Stimulated activated CD4-positive, alpha-beta T cell treated with anti-CD3 and anti-CD28 coated beads, Interleukin-15, amount 100 ng/mL, for 1 hour (primary cell): ENCODE measurements at places on chromosomes 13 and 19.
A peak's percentile ranks its signal among the peaks of the same experiment; 100 is the strongest.

GRCh38 chr13:113981194-113981605 is 7.3 kb upstream of the C13orf46 start:
- no peak for DNase-seq

GRCh38 chr19:3275583-3276340 is 51.3 kb downstream of the CELF5 start:
- peak; percentile 86 for DNase-seq

DNA sequence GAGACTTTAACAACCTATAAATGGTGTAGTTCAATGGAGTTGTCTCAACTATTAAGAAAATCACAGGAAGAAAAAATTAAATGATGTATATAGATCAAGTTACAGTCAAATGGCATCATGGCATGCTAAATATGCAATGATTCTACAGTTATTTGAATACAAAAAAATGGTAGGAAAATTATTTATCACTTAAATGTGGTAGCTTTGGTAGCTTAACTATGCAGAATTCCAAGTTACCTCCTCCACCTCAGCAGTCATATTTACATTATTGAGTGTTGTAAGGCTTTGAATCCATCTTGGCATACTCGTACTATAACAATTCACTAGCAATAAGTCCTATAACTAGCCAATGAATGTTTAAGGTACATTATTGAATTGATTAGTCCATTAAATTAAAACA is 36.8 kb downstream of the CAB39L start:
- no peak for DNase-seq

GRCh38 chr13:51449018-51449417 is 3.8 kb downstream of the INTS6 start:
- DNase-seq = no peak

DNA sequence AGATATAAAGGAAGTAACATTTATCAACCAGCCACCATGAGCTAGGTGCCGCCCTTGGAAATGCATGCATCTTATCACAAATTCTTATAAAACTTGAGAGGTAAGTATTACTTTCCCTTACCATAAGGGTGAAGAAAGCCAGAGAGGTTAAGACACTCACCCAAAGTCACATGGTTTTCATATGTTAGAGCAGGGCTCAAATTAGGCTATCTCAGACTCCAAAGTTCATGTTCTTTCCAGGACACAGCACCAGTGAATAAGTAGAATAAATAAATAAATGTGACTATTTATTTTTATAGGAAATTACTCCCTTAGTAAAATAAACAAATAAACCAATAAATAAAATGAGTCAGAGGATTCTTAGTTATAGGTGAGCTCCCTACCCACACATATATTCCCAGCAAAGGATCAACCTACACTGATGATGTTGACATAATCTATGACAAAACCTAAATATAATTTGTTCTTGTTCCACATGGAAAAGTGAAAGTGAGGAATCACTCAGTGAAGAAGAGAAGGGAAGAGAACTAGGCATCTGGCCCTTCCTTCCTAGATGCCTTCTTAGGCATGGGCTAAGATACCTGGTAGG is 27.2 kb downstream of the SPRY2 start:
- DNase-seq = no peak

DNA sequence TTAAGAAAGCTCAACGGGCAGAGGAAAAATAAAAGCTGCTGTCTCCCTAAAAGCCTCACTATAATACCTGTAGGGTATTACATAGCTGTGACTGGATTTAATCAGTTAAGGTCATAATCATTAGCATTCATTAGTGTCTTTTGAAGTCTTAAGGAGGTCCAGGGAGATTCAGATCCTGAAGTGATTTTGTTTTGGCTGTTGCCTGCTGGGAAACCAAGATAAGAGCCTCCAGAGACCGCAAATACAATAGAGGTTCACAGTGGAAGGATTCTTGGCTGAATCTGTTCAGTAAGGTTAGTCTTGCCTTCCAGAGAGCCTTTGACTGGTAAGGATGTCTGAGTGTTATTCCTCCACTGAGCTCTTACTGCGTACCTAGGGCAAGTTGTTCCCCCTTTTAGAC is 54.0 kb upstream of the TNFRSF19 start:
- DNase-seq = no peak

- no peak for DNase-seq
Measured at GRCh38 chr13:99968521-99969452, 2.8 kb downstream of the ZIC5 start.

GRCh38 chr13:23632048-23632582 is 61.9 kb downstream of the TNFRSF19 start:
- DNase-seq = no peak

DNA sequence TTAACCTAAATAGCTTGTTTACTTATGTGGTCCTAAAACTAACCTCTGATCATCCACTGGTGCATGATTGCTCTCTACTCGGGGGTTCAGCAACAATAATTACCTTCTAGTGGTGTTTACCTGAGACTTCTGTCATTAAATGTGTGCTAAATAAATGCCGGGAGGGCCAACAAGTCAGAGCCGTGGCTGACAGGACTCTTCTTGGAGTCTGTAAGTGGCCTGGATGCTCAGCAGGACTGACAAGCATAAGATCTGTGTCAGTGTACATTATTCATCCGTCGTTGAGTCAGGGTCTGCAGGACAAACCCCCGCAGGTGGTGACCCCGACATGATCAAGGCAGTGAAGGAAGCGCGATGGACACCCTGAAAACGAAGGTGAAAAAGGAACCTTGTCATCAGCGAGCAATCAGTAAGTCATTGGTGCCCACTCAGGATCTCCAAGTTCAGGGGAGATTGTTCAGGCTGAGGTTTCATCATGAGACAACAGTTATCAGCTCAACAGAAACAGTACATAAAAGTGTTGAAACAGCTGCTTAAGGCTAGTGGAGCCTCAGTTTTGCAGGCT is 1466.9 kb downstream of the UQCRFS1 start:
- no peak for DNase-seq

DNA sequence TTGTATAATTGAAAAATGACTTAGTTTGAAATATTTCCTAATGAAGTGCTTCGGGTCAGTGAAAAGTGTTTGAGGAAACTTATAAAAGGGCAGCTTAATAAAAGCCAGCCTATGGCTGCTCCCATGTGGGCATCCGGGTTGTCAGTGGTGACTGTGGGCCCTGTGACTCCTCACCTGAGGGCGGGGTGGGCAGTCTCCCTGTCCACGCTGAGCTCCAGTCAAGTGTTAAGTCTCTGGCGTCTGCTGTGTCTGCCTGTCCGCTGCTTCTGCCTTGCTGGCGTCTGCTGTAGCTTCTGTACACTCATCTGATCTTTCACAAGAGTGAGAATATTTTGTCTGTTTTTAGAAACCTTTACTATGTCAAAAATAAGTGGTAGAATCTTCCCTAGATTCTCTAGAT is 7.1 kb downstream of the LAMP1 start:
- DNase-seq = no peak

DNA sequence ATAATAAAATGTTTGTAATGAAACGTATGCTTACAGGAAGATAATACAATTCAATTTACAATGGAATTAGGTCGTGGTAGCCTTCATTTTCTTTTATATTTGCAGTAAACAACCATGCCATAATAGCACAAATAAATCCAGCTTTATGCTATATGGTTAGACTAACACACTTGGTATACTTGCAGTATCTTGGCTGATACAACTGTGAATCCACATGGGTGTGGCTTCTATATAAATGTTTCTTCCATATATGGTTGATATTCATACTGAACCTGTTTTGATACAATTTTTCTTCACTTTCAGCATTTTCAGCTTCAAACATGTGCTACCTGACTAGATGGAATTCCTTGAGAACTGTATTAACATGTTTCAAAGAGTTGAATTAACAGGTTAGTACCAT is 20.4 kb upstream of the SPRY2 start:
- DNase-seq = no peak

GRCh38 chr13:97434397-97435201 is 630 bp downstream of the RAP2A start:
- DNase-seq = peak; percentile 5

DNA sequence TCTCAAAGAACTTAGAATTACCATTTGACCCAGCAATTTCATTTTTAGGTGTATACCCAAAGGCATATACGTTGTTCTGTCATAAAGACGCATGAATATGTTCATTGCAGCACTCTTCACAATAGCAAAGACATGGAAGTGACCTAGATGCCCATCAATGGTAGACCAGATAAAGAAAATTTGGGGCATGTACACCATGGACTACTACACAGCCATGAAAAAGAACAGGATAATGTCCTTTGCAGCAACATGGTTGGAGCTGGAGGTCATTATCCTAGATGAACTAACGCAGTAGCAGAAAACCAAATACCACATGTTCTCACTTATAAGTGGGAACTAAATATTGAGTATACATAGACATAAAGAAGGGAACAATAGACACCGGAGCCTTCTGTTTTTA is 20.7 kb downstream of the PAN3 start:
- no peak for DNase-seq

DNA sequence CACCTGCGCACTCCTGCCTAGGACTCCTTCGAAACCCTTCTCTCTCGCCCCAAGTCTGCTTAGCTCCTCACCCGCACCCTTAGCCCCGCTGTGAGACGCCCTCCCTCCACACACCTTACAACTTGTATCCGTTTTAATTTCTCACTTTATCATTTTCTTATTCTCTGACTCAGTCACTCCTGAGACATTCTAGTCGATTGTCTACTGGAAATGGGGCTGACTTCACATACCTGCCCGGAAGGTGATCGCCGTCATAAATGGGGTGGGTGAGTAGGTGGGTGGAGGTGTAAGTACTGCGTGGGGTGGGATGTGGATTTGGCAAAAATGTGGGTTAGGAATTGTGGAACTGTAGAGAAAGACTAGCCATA is 714 bp downstream of the NDFIP2 start:
- peak; percentile 4 for DNase-seq

GRCh38 chr19:38952395-38953165 is 21.8 kb downstream of the MRPS12 start:
- no peak for DNase-seq

- DNase-seq = no peak
Measured at GRCh38 chr13:113559901-113560644, 24.5 kb upstream of the TFDP1 start.

GRCh38 chr19:42121656-42122069 is 10.6 kb downstream of the POU2F2 start:
- DNase-seq = peak; percentile 58

DNA sequence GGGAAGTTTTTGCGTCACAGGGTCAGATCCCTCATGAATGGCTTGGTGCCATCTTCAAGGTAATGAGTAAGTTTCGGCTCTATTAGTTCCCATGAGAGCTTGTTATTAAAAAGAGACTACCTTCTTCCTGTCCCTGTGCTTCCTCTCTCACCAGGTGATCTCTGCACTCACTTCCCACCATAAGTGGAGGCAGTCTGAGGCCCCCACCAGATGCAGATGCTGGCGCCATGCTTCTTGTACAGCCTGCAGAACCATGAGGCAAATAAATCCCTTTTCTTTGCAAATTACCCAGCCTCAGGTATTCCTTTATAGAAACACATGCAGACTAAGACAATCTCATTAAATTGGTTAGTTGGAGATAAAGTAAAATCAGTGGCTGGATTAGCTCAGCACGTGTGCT is 75.6 kb upstream of the RFC3 start:
- DNase-seq = no peak

GRCh38 chr19:14450168-14450874 is 17.2 kb downstream of the PKN1 start:
- peak; percentile 52 for DNase-seq

DNA sequence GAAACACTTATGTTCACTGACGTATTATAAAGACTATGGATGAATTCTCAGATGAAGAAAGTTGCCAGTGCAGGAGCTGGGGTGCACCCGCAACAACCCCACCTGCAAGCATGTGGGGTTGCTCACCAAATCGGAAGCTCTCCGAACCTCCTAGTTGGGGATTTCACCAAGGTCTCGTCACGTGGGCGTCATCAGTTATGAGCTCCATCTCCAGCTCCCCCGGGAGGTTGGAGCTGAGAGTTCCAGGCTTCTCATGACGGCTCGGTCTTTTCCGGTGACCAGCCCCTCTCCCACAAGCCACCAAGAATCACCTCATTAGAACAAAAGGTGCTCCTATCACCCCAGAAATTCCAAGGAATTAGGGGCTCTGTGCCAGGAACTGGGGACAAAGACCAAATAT is 46.1 kb upstream of the TUBGCP3 start:
- DNase-seq = no peak

- DNase-seq = no peak
Measured at GRCh38 chr13:21443171-21443570, 15.9 kb downstream of the ZDHHC20 start.

- no peak for DNase-seq
Measured at GRCh38 chr13:21742096-21742495, 71.2 kb downstream of the FGF9 start.

GRCh38 chr13:98473135-98473787 is 103.6 kb downstream of the STK24 start:
- no peak for DNase-seq

DNA sequence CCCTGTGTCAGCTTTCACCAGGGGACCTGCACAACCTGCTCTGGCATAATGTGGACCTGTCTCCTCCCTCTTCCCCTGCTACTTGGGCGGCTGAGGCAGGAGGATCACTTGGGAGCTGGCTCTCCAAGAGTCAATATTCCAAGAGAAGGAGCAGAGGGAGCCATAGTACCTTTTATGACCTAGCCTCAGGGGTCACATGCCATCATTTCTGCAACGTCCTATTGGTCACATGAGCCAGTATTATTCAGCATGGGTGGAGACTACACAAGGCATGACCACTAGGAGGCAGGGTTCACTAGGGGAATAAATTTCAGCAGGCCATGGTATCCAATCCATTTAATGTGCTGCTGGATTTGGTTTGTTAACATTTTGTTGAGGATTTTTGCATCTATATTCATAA is 12.0 kb upstream of the SHFL start:
- no peak for DNase-seq

DNA sequence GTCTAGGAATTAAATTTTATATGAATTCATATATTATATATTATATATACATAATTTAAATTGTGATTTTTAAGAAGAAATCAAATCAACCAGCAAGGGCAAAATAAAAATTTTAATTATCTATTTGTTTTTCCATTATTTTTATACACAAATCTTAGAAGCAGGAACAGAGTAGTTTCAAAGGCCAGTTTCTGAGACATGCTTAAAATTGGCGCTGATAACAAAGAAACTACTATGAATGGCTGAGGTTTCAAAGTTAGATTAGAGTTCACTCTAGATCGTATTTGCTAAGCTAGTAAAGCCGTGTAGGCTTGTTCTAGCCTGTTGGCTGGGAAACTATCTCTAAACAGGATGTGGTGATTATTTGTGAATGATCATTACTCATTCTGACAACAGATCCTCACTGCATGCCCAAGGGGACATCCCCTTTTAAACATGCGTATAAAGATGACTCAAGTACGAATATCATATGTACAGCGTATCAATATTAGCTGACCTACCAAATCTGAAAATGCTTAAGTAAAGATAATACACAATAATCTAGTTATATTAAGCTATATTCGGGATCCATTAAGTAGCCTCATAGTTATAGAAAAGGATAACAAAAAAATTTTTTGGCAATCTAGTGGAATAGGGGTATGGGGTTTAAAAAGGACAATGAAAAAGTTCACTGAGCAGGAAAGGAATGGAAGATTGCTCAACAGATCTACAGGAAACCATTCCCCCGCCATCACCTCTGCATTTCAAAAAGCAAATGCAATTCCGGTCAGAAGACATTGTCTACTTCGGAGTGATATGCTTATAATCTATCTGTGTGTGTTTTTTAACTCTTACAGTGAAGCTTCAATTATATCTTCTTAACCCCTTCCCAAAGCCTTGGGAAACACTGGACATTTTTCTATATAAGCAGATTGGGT is 150.1 kb downstream of the SHISA2 start:
- DNase-seq = no peak

GRCh38 chr13:101289764-101290163 is 126.5 kb downstream of the NALCN start:
- DNase-seq = no peak

- no peak for DNase-seq
Measured at GRCh38 chr13:71169180-71169579, 697.8 kb downstream of the DACH1 start.
